DND-41 (cell line): ENCODE measurements at places on chromosomes 13 and 19.
A peak's percentile ranks its signal among the peaks of the same experiment; 100 is the strongest.

DNA sequence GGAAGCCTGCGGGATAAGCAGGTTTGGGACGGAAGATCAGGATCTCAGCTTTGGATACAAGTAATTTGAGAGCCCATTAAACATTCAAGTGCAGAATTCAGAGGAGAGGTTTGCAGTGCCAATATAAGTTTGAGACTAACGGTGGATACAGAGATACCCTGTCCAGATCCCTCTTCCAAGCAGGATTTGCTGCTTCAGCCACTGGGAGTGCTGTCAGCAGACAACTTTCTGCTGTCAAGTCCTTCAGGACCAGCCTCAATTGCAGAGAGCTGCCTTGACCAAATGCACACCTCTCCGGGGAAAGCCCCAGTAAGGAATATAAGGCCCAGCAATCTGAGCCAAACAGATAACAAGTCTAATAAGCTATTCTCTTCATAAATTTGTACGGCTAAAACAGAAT lies 46.1 kb upstream of the ZNF780A start:
- H3K27ac ChIP-seq: no peak overlapping the region
- DNase-seq: no peak
- H3K27me3 ChIP-seq: peaks cover 3% of the 10 kb centered on the region
- H3K4me1 ChIP-seq: no peaks in the 10 kb centered on the region
- no peaks in the 10 kb centered on the region for H3K36me3 ChIP-seq

DNA sequence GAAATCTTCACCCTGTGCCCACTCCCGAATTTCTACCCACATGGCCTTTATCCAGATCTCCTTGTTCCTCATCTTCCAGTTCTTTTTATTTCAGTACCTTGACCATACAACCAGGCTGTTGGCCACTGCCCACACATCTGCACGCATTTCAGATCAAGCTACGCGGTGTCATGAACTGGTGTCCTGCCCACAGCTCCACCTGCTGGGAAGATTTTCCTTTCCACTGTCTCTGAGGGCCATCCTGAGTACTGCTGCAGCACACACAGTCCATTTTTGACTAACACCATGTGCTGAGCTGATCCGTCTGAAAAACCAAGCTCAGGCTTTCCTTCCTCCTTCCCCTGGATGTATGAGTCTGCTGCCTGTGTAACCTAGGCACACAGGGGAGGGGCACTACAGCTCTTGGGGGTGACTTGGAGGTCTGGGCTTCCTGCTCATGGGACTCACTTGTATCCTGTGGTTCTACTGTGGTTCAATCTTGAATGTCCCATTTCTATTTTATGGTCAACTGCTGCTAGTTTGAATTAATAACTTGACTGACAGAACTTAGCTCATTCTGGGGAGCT lies 71.9 kb downstream of the WASF3 start:
- DNase-seq: no peak
- no peaks in the 10 kb centered on the region for H3K4me1 ChIP-seq
- no peaks in the 10 kb centered on the region for H3K36me3 ChIP-seq
- H3K27ac ChIP-seq: no peak overlapping the region

- no peak overlapping the region for H3K4me3 ChIP-seq
- DNase-seq: peak; percentile 50
- H3K27me3 ChIP-seq: peaks cover 7% of the 10 kb centered on the region
- no peak overlapping the region for H3K27ac ChIP-seq
- peaks cover 10% of the 10 kb centered on the region for H3K4me1 ChIP-seq
Observed at GRCh38 chr19:55173714-55174409, 6.2 kb downstream of the SYT5 start.

GRCh38 chr19:46717716-46718143 lies 816 bp upstream of the PRKD2 start:
- H3K27ac ChIP-seq: peak overlapping the region; percentile 95
- H3K4me3 ChIP-seq: peak overlapping the region; percentile 95; the same call in 1 of the 2 replicates
- DNase-seq: no peak
- no peaks in the 10 kb centered on the region for H3K27me3 ChIP-seq

DNA sequence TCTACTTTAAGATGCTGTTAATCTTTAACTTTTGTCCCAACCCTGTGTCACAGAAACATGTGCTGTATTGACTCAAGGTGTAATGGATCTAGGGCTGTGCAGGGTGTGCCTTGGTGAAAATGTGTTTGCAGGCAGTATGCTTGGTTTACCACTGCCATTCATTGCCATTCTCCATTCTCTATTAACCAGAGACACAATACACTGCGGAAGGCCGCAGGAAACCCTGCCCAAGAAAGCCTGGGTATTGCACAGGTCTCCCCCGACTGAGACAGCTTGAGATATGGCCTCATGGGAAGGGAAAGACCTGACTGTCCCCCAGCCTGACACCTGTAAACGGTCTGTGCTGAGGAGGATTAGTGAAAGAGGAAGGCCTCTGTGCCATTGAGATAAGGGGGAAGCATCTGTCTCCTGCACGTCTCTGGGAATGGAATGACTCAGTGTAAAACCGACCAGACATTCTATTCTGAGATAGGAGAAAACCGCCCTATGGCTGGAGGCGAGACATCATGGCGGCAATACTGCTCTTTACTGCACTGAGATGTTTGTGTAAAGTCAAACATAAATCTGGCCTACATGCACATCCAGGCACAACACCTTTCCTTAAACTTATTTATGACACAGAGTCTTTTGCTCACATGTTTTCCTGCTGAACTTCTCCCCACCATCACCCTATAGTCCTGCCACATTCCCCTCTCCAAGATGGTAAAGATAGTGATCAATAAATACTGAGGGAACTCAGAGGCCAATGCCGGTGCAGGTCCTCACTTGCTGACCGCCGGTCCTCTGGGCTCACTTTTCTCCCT lies 13.1 kb upstream of the ZNF888 start:
- H3K27ac ChIP-seq: no peak overlapping the region
- H3K36me3 ChIP-seq: peaks cover 17% of the 10 kb centered on the region
- H3K27me3 ChIP-seq: no peaks in the 10 kb centered on the region
- H3K4me1 ChIP-seq: peaks cover 17% of the 10 kb centered on the region
- no peak overlapping the region for H3K4me3 ChIP-seq
- no peak for DNase-seq

DNA sequence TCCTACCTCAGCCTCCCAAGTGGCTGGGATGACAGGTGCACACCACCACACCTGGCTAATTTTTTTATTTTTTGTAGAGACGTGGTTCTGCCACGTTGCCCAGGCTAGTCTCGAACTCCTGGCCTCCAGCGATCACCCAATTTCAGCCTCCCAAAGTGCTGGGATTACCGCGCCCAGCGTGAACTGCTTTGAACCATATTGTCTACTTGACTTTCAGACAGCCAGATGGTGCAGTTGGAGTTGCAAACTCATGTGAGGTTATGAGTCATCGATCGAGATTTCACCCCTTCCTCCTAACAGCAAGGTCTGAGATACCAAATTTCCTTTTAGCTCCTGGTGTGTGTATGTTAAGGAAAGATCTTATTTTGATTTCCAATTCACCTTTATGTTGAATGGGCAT lies 2.7 kb downstream of the SLC27A1 start:
- H3K27ac ChIP-seq: no peak overlapping the region
- H3K4me1 ChIP-seq: peaks cover 18% of the 10 kb centered on the region
- no peak for DNase-seq
- H3K4me3 ChIP-seq: no peak overlapping the region
- H3K27me3 ChIP-seq: no peaks in the 10 kb centered on the region

DNA sequence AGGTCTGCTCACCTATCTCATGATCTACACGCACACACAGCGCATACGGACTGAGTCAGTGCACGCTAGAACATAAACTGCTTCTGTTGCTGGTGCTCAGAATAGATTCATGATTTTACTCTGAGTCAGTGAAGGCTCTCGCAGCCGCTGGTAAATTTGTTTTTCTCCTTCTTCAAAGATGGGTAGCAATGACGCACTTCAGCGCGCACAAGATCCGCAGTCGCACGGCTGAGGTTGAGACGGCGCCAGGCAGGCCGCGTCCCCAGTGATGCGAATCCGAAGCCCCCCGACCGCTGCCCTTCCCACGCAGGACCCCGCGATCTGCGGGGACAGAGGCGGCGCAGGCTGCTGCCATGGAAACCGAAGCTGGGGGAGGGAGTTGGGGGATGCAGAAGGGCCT lies 103.7 kb upstream of the USP29 start:
- no peak overlapping the region for H3K27ac ChIP-seq
- DNase-seq: no peak
- H3K4me3 ChIP-seq: no peak overlapping the region
- H3K27me3 ChIP-seq: no peaks in the 10 kb centered on the region
- H3K36me3 ChIP-seq: no peaks in the 10 kb centered on the region
- no peaks in the 10 kb centered on the region for H3K4me1 ChIP-seq

- no peak overlapping the region for H3K27ac ChIP-seq
- H3K4me3 ChIP-seq: no peak overlapping the region
- H3K27me3 ChIP-seq: peaks cover 38% of the 10 kb centered on the region
- no peaks in the 10 kb centered on the region for H3K36me3 ChIP-seq
Observed at GRCh38 chr13:21686751-21687391, 16.0 kb downstream of the FGF9 start.

GRCh38 chr13:27954406-27954851 lies 14.7 kb downstream of the CDX2 start:
- H3K27ac ChIP-seq: no peak overlapping the region
- H3K36me3 ChIP-seq: no peaks in the 10 kb centered on the region
- peaks cover 12% of the 10 kb centered on the region for H3K27me3 ChIP-seq
- no peak for DNase-seq
- peaks cover 12% of the 10 kb centered on the region for H3K4me1 ChIP-seq

- no peaks in the 10 kb centered on the region for H3K4me1 ChIP-seq
- no peaks in the 10 kb centered on the region for H3K36me3 ChIP-seq
- no peaks in the 10 kb centered on the region for H3K27me3 ChIP-seq
- H3K27ac ChIP-seq: no peak overlapping the region
Observed at GRCh38 chr13:87005511-87005910, 665.7 kb upstream of the SLITRK5 start.

GRCh38 chr19:6811906-6812305 lies 39.4 kb downstream of the VAV1 start:
- H3K27ac ChIP-seq: no peak overlapping the region
- no peaks in the 10 kb centered on the region for H3K4me1 ChIP-seq
- no peaks in the 10 kb centered on the region for H3K27me3 ChIP-seq
- peaks cover 6% of the 10 kb centered on the region for H3K36me3 ChIP-seq
- no peak overlapping the region for H3K4me3 ChIP-seq

DNA sequence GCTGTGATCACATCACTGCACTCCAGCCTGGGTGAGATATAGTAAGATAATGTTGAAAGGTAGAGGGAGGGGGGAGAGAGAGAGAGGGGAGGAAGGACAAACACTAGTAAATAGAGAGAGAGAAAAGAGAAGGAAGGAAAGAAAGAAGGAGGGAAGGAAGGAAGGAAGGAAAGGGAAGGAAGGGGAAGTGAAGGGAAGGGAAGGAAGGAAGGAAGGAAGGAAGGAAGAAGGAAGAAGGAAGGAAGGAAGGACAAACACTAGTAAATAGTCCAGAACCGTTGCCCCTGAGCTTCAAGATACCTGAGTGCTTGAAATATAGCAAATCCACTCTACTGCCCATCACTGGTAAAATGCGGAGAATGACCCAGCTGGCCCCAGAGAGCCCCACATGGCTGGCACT lies 156.5 kb upstream of the ZNF507 start:
- no peak overlapping the region for H3K4me3 ChIP-seq
- no peaks in the 10 kb centered on the region for H3K4me1 ChIP-seq
- no peak for DNase-seq
- no peak overlapping the region for H3K27ac ChIP-seq

- peak overlapping the region; percentile 98; the same call in 1 of the 2 replicates for H3K4me3 ChIP-seq
- H3K4me1 ChIP-seq: peaks cover 42% of the 10 kb centered on the region
- H3K27me3 ChIP-seq: no peaks in the 10 kb centered on the region
- peaks cover 8% of the 10 kb centered on the region; the same call in 1 of the 2 replicates for H3K36me3 ChIP-seq
- peak overlapping the region; percentile 62 for H3K27ac ChIP-seq
Observed at GRCh38 chr19:38648769-38649304, 1.4 kb downstream of the ACTN4 start.

- DNase-seq: no peak
- no peaks in the 10 kb centered on the region for H3K36me3 ChIP-seq
- H3K4me3 ChIP-seq: no peak overlapping the region
Observed at GRCh38 chr19:39247701-39248664, 673 bp downstream of the IFNL4 start.

DNA sequence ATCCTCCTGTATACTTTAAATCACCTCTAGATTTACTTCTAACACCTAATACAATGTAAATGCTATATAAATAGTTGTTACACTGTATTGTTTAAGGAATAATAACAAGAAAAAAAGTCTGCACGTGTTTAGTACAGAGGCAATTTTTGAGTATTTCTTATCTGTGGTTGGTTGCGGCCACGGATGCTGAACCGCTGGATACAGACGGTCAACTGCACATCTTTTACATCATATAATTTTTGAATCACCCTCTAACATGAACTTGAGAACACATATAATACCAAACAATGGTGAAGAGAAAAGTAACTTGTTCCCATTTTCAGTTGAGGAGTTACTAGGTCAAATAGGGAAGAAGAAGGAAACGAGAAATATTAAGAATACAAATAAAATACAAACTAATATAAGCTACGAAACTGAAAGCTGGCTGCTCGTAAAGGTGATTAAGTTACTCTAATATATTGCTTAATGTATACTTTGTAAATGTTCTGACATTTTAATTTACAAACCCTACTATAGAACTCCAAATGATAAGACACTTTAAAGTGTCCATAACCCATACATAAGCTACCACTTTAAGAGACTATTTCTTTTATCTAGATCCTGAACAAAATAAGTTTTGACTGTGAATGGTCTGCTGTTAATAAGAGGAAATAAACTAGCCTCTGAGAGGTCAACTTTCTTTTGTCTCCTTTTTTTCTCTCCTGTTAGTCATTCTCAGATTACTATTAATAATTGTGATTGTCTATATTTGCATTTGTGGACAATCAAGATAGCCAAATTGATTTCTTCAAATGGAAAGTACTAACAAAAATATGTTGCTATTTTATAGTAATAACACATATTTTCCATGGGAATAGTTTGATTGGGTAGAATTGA lies 457.4 kb downstream of the DIAPH3 start:
- H3K27ac ChIP-seq: no peak overlapping the region
- H3K4me3 ChIP-seq: no peak overlapping the region
- no peak for DNase-seq
- no peaks in the 10 kb centered on the region for H3K4me1 ChIP-seq
- no peaks in the 10 kb centered on the region for H3K36me3 ChIP-seq

GRCh38 chr13:99078017-99078771 lies 100.3 kb upstream of the DOCK9 start:
- no peaks in the 10 kb centered on the region for H3K36me3 ChIP-seq
- no peak overlapping the region for H3K27ac ChIP-seq
- DNase-seq: no peak
- no peaks in the 10 kb centered on the region for H3K27me3 ChIP-seq
- no peak overlapping the region for H3K4me3 ChIP-seq

DNA sequence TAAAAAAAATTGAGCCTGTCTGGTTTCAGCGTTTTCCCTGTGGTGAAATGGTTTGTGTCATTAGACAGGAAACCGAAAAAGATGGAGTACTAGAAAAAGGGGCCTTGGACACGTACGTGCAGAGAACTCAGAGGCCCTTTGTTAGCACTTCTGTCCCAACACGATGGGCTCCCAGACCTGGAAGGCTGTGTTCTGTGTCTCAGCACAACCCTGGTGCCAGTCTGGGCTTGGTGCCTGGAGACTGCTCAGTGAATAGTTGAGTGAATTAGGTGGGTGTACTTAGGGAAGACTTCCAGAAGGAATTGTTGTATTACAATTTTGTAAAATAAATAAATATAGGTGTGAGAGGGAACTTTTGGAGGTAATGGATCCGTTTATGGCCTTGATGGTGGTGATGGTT lies 8.7 kb downstream of the ZNF71 start:
- H3K4me1 ChIP-seq: no peaks in the 10 kb centered on the region
- H3K27ac ChIP-seq: no peak overlapping the region

GRCh38 chr19:17686592-17687024 lies 1.5 kb downstream of the UNC13A start:
- no peak overlapping the region for H3K27ac ChIP-seq
- no peak overlapping the region for H3K4me3 ChIP-seq
- peaks cover 19% of the 10 kb centered on the region for H3K27me3 ChIP-seq
- peaks cover 2% of the 10 kb centered on the region; the same call in 1 of the 2 replicates for H3K4me1 ChIP-seq
